Effector CD4-positive, alpha-beta T cell (primary cell): ENCODE measurements at places on chromosomes 3 and 15.

DNA sequence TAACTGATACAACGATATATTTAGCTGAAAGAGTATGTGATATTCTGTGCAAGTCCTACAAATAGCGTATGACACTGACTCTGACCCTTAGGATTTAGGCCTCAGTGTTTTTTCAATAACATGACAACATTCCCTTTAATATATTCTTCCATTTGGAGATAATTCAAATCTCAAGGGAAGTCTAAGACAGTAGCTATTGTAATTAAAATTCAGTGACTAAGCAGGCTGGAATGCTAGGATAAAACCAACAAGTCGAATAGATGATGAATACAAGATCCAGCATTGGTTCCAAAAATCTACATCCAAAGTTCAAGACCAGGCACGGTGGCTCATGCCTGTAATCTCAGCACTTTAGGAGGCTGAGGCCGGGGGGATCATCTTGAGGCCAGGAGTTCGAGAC, 56.2 kb downstream of the QTRT2 start:
- no peak for DNase-seq

GRCh38 chr3:53485675-53486403, 8.6 kb upstream of the CACNA1D start:
- DNase-seq = no peak

GRCh38 chr15:51094606-51095569, at the start of gene TNFAIP8L3:
Gene TNFAIP8L3, minus strand, starts transcription at chr15:51094906. Its CDS starts 311 bp downstream, at chr15:51094595.
- DNase-seq = no peak

DNA sequence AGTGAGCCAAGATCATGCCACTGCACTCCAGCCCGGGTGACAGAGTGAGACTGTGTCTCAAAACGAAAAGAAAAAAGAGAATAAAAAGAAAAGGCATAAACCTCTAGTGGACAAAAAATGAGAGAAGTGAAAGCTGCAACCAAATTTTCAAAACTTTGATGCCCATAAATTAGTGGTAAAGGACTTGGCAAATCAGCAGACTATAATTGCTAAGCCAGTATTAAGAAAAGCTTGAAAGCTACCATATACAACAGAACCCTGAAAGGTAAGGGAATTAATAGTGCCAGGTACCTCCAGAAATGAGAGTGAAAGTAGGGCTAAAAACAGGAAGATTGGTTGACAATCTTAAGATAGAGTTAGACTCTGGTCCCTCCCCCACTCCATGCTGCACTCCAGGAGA, 32.9 kb upstream of the SLC22A13 start:
- DNase-seq = no peak

GRCh38 chr3:23017801-23018200, 185.3 kb upstream of the UBE2E2 start:
- DNase-seq = no peak
